Uterus (tissue), 4 donors: ENCODE measurements at places on chromosomes 3 and 15.

- no peak for DNase-seq
These were observed 295.6 kb upstream of the RASGRP1 start for GRCh38 chr15:38860253-38860652.

DNA sequence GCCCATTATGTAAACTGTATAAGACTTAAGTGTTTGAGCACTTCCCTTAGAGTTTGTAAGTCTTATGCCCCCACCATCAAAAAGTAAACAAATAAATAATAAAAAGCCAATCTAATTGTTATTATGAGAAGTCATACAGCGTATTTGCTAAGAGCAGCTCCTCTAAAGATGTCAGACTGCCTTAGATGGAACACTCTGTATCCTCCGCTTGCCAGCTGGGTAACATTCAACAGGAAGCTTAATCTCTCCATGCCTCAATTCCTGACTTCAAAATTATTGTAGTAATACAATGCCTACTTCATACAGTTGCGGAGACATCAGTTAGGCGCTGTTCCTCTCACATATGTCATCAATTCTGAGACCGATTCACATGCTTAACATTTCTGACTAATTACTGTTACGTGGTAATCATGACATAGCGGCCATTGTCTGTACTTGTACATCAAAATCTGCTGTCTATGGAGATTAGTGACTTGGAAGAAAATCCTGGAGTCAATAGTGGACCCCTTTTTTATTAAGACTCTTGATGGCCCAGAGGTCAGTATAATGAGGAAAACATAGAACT, 417.7 kb downstream of the LPP start:
- no peak for DNase-seq

DNA sequence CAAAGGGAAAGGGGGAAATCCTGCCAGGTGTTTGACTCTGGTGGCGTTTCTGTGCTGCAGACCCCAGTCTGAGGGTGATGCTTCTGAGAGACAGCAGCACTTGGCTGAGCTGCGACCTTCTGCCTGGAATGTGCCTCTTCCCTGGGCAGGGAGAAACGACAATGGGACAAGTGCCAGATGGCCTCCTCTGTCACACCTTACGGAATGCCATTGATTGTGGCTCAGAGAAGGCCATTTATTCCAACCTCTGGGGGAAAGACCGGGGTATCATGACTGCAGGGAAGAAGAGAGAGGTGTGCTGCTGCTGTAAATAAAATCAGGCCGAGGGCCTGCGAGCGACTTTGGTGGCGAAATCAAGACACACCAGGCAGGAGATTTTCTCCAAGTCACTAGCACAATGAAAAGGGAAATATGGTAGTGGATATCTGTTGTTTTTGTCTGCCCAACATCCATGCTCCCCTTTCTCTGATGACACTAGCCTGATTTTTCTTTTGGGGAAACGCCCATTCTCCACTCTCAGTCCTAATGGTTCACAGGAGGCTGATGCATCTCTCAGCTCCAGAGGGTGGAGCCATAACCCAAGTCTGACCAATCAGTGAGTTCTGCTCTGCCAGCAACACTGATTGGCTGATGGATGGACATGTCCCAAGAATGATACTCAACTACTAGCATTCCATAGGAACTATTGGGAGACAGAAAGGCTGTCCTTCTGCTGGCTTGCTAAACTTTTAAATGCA, 336.1 kb downstream of the FOXP1 start:
- DNase-seq, result no peak

- no peak for DNase-seq
These were observed 43.4 kb downstream of the UMPS start for GRCh38 chr3:124773351-124774326.

DNA sequence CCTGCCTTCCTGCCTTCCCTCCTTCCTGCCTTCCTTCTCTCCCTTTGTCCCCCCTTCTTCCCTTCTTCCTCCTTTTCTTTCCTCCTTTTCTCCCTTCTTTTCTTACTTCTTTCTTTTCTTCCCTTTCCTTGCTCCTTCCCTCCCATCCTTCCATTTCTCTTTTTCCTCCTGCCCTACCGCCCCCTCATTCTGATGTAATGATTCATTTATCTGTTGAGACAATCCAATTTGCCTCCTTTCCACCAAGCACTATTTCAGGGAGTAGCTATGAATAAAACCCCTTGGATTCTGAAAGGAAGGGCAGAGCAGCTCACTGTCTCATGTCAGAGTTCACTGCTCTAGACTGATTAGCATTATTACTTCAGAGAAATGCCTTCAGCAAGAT, 462.6 kb downstream of the PDCD6IP start:
- no peak for DNase-seq
